ENCODE measurements at places on chromosomes 4 and X.

DNA sequence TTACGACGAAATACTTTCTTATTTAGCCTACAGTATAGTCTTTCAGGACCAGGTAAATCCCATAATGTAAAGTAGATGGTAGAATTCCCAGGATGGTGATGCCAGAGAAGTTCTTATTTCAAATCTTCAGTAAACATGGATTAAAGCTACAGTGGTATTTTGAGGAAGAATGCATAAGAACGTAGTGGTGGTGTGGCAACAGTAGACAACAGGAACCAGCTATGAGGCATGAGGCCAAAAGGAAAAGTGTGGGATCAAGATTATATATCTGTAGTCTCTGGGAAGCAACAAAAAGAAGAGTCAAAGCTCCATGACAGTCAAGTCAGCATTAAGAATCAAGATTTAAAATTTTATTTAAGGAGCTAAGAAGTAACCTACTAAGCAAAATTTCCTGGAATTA, 60.2 kb downstream of the METTL14 start:
- no peak for DNase-seq

- no peak for DNase-seq
These were observed 120.8 kb downstream of the ANK2 start for GRCh38 chr4:113170115-113170804.

- DNase-seq = no peak
These were observed 27.8 kb downstream of the ATP11C start for GRCh38 chrX:139905051-139905450.

DNA sequence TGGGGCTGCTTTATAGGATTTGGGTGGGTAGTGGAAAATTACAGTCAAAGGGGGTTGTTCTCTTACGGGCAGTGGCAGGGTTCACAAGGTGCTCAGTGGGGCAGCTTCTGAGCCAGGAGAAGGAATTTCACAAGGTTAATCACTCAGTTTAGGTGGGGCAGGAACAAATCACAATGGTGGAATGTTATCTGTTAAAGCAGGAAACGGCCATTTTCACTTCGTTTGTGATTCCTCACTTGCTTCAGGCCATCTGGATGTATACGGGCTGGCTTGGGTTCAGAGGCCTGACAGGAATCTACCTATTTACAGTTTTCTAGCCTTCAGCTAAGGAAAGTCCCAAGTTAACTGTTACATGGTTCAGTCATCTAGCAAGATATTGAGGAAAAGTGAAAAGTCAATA, 1003.5 kb downstream of the STPG2 start:
- no peak for DNase-seq

DNA sequence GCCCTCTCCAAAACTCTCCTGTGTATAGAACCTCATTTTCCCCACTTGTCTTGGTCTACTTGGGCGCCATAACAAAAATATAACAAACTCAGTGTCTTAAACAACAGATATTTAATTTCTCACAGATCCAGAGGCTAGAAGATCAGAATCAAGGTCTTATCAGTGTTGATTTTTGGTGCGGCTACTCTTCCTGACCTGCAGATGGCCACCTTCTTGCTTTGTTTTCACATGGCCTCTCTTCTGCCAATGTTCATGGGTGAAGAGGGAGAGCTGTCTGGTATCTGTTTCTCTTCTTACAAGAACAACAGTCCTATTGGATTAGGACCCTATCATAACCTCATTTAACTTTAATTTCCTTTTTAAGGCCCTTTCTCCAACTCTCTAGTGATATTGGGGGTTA, 177.3 kb downstream of the PABPC4L start:
- no peak for DNase-seq

DNA sequence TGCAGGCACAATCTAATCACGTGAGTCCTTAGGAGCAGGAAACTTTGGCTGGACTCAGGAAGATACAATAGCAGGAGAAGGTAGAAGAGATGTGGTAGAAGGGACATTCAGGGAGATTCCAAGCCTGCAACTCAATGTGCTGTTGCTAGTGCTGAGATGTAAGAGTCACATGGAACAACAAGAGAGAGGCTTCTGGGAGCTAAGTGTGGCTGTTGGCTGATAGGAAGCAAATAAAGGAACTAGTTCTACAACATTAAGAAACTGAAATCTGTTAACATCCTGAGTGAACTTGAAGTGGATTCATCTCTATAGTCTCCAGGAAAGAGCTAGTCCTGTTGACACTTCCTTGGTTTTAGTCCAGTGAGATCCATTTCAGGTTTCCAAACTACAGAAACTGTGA, 1207.4 kb downstream of the ADGRL3 start:
- no peak for DNase-seq

DNA sequence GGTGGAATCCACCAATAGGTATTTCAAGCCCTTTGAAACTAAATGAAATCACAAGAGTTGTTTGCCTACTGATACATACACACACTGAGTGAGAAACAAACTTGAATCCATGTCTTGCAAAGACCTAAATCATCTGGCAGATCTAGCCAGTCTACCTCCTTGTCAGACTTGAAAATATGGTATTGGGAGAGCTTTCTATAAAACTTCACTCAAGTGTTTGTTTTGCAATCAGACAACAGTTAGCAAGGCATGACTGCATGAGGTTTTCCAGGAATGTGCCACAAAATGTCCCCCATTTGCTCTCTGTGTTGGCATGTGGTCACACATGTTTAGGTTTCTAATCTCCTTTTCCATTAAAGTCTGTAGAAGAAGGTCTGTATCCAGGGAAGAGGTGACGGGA, 52.4 kb downstream of the MAP3K15 start:
- no peak for DNase-seq

DNA sequence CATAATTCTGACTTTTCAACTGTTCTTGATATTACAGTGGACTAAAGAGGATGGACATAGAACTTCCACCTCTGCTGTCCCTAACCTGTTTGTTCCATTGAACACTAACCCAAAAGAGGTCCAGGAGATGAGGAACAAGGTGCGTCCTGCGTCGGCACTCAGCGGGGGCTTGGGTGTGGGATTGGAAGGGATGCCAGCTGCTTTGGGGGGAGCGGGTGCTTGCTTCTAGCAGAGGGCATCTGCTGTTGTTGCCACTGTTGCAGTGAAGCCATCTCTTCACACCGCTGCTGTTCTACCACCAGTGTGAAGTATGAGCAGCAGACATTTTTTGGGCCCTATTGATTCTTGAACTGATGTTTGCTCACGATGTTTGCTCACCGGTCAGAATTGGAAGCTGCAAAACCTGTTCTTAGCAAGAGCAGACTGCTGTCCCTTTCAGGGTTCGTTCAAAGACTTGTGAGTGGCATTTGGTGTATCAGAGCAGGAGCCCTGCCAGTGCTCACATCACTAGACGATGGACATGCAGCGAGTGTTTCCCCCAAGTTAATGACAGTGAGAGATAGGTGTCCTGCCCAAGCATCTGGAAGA, 55.4 kb downstream of the NOP14 start:
- no peak for DNase-seq

GRCh38 chrX:79133904-79134303, 10.6 kb upstream of the GPR174 start:
- no peak for DNase-seq

GRCh38 chrX:44954562-44954961, 81.6 kb downstream of the KDM6A start:
- no peak for DNase-seq

- DNase-seq = no peak
These were observed 5.4 kb upstream of the TBC1D1 start for GRCh38 chr4:37885496-37885895.

DNA sequence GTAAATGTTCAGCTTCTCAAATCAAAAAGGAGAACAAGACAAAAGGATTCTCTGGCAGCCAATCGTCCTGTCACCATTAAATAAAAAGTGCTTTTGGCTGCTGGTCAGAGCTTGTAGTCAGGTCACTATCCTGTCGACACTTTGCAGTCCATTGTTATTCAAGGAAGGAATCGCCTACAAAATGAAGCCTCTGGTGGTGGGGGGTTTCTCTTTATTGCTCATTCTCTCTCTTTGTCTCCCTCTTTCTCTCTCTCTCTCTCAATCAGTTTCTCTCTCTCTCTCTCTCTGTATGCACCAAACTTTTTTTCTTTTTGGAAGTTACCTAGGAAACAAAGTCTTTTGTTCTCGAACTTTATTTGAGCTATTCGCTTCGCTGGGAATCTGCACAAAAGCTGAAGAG, 17.6 kb upstream of the SCML1 start:
- DNase-seq = no peak

DNA sequence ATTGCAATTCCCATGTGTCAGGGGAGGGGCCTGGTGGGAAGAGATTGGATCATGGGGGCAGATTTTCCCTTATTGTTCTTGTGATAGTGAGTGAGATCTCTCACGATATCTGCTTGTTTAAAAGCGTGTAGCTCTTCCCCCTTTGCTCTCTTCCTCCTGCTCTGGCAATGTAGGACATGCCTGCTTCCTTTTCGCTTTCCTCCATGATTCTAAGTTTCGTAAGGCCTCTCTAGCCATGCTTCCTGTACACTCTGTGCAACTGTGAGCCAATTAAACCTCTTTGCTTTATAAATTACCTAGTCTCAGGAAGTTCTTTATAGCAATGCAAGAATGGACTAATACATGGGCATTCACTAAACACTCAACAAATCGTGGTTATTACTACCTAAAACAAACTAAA, 37.2 kb upstream of the PAPSS1 start:
- no peak for DNase-seq

DNA sequence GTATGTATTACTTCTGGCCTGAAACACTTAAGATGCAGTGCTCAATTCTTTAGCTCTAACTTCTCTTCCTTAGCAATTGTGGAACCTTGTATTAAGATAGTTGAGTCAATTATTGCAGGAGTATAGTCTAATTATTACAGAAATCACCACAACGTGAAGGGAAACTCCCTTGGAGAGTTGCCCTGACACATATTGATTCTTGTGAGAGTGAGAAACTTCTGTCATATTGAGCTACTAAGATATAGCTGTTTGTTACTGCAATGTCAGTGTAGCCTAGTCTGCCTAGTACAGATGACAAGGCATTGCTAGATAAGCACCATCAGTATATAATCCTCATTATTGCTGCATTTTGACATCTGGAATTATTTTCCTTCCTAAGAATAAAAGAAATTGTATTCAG, 82.7 kb upstream of the TEX13C start:
- no peak for DNase-seq

GRCh38 chr4:96776920-96777527, 937.1 kb downstream of the PDHA2 start:
- no peak for DNase-seq

DNA sequence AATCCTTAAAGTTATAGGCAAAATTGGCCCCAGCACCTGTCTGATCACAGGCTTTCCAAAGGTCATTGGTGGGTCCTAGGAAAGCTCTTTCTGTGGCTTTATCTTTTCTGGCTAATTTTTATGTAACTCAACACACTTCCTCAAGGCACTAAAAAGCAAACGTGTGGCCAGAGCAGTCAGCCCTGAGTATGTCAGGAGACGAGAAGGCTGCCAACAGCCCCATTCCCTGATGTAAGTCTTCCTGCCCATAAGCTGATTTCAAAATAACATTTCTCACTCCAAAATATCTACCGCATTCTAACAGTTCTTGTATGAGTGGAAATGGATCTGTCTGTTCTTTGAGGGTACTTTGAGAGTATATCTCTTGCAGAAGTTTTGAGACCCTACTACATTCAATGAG, 25.5 kb upstream of the FUNDC1 start:
- no peak for DNase-seq

- DNase-seq = no peak
These were observed 58.9 kb upstream of the PROM1 start for GRCh38 chr4:16142598-16143310.

DNA sequence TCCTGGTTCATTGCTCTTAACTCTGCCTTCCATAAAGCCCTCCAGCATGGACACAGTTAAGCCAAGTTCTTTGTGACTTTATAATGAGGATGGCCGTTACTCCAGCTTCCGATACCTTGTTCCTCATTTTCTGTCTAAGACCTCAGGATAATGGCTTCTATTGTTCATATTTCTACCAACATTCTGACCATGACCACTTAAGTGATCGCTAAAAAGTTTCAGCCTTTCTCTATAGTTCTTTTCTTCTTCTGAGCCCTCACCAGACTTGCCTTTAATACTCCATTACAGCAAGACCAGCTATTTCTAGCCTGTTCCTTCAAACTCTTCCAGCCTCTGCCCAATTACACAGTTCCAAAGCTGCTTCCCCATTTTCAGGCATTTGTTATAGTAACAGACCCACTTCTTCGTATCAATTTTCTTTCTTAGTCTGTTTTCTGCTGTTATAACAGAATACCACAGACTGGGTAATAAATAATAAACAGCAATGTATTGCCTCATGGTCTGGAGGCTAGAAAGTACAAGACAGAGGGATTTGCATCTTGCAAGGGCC, 12.3 kb downstream of the RNF175 start:
- no peak for DNase-seq

GRCh38 chrX:9339603-9340491, 125.0 kb upstream of the TBL1X start:
- no peak for DNase-seq

DNA sequence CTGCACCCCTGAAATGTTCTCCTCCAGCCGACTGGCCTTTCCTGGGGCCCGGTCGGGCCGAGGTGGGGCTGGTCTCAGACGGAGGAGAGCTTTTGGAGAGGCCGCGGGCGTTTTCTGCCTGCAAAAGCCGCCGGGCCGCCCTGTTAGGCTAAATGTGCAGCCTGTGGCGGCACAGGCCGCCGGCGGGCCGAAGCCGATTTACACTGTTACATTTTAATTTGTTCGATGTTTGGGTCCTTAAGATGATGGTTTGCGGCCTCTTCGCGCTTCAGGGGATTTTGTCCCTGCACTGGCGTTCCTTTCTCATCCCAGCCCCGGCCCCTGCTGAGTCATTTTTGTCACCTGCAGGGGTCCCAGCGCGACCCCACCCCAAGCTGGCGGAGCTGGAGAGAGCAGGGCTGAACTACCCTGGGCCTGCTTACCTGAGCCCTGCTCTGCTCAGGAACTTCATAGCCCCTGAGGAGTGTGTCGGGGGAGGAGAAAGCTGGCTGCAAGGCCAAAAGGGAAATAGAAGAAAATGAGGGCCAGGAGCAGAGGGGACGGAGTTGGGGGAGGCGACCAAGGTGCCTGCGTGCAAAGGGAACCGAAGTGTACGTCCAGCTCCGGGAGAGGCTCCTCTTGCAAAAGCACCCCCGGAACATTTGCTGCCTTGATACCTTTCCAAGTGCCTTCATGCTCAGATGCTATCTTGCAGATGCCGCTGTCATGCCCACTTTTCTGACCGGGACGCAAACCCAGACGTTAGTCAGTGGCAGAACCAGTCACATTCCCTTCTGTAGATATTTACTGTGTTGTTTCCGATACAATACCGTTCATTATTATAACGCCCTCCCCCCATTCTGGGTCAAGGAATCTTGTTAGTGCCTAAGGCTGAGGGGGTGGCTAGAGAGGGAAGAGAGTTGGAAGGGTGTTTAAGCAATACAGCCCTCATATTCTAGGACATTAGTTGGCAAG, 977 bp upstream of the RBBP7 start:
- no peak for DNase-seq

DNA sequence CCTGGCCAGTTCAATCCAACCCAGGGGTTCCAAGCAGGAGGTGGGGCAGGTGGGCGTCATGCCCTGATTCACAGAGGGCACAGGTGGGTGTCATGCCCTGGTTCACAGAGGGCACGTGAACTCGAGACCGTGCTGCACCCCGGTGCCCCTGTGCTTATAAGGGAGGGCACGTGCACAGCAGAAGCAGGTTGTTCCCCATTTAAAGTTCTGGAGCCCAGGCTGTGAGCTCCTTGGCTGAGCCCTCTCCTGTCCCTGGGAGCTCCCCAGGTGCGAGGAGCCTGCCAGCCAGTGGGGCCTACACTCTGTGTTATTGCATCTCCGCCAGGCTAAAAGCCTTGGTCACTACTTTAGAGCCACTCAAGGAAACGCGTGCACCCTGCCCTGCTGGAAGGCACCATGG, 3.2 kb upstream of the CPZ start:
- no peak for DNase-seq

GRCh38 chr4:184171011-184171410, 46.7 kb downstream of the ENPP6 start:
- DNase-seq = no peak
